ENCODE measurements at places on chromosomes 16 and 17. TPM values are rescaled to one million over a fixed set of nuclear protein-coding genes. Genes with fewer than 3 reads are reported as not detected.

TRPV3 gene
- total RNA-seq = 6.7 TPM

DNA sequence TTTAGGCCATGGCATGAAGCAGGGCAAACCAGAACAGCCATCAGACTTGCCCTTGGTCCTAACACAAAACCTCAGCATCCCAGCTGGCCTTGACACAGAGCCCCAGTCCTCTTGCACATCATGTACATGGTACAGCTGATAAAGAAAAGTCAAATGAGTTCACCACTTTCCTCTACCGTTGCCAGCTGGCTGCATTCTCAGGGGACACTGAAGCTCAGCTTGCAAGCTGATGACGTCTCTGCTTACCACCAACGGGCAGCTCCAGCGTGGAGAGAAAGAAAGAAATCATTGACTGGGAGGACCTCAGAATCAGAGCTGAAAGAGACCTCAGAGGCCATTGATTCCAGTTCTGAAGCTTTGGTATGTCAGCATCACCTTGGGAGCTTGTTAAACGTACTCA is 80.7 kb upstream of the CES5A start:
- DNase-seq = peak; percentile 21

DNASE1L2 gene
- not detected for total RNA-seq

SPN gene
- total RNA-seq = 9.4 TPM

DNA sequence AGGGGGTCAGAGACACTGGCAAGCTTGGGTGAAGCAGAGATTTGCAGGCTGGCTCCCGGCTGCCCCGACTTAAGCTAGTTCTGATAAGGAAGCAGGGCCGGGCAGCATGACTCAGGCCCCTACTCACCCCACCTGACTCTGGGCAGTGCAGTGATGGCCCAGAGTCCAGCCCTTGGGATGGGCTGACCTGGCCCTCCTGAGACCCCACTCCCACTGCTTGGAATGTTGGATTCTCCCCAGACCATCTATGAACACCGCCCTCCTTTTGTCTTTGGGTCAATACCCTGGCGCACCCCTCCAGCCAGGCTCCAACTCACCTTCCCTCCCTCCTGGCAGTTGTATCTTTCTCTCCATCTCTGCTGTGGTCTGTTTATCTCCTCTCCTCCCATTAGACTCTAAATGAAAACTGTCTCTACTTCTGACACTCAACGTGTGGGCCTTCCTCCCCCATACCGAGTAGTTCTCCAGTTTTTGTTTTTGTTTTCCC is 21.0 kb downstream of the LGALS3BP start:
- peak; percentile 77 for DNase-seq

GRCh38 chr17:58640202-58640601 is 51.6 kb downstream of the TEX14 start:
- DNase-seq = no peak

- DNase-seq = peak; percentile 94
Measured at GRCh38 chr17:64505340-64506200, 519 bp downstream of the DDX5 start.

ARL5C gene
- not detected for total RNA-seq

GNG13 gene
- total RNA-seq = not detected

DNA sequence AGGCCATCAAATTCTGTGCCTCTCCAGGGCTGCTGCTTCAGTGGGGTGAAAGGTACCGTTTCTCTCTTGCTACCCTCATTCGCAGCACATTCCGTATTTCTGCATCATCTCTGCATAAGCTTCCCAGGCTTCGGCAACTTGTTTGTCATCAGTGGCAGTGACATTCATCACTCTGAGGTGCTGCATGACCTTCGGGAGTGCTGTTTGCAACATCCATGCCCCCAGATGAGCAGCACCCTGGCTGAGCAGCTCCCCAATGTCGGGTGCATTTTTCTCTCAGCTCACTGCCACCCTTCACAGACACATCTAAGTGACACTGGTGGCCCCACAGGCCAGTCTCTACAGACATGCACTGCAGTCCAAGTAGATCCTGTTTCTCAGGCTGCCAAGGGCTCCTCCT is 3.8 kb downstream of the CREBBP start:
- no peak for DNase-seq

KLHL10 gene
- total RNA-seq = not detected

DNA sequence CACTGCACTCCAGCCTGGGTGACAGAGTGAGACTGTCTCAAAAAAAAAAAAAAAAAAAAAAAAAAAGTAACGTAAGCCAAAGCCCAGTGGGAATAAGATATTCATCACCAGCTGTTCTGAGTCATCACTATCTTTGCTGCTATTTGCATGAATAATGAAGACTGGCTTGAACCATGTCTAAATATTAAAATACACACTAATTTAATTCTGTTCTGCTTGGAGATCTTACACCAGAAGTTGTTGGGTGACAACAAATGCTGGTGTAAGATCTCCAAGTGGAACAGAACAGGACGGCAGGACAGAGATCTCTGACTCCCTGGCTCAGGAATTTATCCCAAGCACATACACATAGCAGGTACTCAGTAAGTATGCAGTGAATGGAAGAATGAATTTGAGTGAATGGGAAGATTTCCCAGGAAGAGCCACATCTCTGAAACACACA is 19.6 kb downstream of the DNAH17 start:
- DNase-seq = no peak

GRCh38 chr16:17469011-17469740 is 1.6 kb downstream of the XYLT1 start:
- no peak for DNase-seq

- peak; percentile 87 for DNase-seq
Measured at GRCh38 chr16:48366165-48367093, 18.8 kb downstream of the SIAH1 start.

ZG16B gene
- not detected for total RNA-seq

FOXC2 gene
- not detected for total RNA-seq

NETO2 gene
- total RNA-seq = 2.2 TPM

DNA sequence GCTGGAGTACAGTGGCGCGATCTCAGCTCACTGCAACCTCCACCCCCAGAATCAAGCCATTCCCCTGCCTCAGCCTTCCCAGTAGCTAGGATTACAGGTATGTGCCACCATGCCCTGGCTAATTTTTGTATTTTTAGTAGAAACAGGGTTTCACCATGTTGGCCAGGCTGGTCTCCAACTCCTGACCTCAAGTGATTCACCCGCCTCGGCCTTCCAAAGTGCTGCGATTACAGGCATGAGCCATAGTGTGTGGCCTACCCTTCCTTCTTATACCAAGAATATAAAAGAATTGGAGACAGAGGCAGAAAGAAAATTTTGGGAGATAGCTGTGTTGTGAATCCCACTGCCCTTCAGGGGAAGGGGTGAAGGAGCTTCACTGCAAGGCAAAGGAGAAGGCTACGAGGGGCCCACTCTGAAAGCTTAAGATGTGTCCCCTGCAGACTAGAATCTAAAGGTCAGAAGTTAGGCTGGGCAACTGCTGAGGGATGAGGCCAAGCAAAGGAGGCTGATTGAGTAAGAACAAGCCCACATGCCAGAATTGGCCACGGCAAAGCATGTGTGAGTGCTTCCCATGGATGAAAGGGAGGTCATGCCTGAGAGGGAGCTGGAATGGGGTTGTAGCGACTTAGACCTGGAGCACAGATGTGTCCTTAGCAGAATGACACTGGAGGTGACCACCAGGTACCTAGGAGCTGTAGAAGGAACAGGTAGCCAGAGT is 8.4 kb upstream of the CRYBA1 start:
- DNase-seq = no peak

GRCh38 chr17:30375661-30376060 is 3.1 kb upstream of the CPD start:
- no peak for DNase-seq

SLC5A11 gene
- total RNA-seq = not detected

GRCh38 chr17:69947027-69947759 is 127.8 kb upstream of the KCNJ16 start:
- no peak for DNase-seq

SPNS3 gene
- not detected for total RNA-seq

DNA sequence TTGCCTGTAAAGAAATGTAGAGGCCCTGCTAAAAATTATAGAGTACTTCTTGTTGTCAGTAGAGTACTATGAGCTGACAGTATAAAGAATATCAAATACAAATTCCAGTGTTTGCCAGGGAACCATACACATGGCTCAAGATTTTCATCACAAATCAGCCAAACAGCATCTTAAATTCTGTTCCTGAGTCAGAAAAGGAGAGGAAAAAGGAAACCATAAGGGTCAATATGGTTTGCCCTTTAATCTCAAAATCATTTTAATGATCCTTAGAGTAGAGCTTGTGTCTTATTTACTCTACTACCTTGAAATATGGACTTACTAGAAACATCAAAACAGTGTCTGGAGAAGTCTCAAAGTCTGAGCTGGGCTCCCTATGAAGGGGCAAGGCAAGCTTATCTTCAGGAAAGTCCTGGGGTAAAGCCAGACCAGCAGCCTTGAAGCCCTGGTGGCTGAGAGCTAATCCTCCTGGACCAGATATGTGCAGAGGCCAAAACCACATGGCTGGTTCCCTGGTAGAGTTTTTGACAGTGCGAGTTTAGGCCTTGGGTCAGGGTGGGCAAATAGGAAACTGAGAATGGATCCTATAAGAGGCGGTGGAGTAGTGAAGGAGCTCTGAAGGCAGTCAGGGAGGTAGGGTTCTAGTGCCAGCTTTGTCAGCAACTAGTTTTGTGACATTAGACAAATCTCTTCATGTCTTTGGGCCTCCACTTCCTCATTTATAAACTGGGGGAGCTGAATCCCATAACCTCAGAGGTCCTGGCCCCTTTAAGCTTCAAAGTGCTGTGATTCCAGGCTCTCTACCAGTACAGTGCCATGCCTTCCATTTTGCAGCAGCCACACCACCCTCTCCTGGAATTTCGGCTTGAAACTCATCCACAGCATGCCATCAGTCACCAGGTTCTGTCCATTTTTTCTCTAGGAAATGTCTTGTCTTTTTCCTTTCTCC is 38.9 kb downstream of the MRTFB start:
- DNase-seq = no peak

- no peak for DNase-seq
Measured at GRCh38 chr17:83162035-83162745, 82.8 kb downstream of the METRNL start.

PARD6A gene
- total RNA-seq = 56.7 TPM

KRTAP4-4 gene
- total RNA-seq = not detected

DNA sequence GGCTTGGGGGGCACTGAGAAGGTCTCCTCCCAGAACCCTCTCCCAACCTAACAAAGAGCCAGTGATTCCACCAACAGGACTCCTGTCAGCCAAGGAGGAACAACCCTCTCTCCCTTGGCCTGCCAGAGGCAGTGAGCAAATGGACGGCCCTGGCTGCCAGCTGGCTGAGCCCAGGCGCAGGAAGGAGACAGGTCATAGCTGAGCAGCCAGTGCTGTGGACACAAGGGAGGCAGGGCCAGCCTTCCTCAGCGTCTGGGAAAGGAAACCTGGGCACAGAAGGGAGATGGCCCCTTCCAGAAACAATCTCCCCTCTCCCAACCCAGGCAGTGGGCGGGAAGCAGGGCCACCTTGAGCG is 2.1 kb downstream of the MPO start:
- no peak for DNase-seq

GRCh38 chr17:75087558-75088453 is at the start of gene SLC16A5:
Gene SLC16A5, plus strand, starts transcription at chr17:75087954. Its CDS starts 5,683 bp downstream, at chr17:75093637.
- DNase-seq = peak; percentile 85

PKMYT1 gene
- 18.3 TPM for total RNA-seq

DNA sequence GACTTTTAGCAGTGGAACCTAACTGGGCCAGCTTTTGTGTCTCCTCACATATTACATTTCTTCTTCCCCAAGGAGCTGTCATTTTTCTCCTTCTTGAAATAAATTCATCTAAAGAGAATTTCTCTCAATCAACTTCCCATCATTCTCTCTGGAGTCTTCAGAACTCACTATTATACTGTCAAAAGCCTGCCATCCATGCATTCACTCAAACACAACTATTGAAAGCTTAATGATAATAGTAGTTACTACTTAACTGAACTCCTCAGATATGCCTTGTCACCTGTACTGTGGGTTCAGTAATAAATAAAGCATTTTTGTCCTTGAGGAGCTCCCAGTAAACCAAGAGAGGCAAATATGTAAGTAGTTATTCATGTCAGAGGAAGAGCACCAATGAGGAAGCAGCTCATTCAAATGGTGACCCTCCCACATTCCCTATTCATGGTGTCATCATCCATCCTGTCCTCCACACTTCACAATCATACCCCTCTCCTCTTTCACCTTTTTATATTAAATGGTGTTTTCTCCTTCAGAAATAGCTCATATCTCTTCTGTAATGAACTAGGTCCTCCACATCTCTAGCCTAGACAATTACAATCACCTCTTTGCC is 162.6 kb downstream of the CA10 start:
- DNase-seq = no peak

DNA sequence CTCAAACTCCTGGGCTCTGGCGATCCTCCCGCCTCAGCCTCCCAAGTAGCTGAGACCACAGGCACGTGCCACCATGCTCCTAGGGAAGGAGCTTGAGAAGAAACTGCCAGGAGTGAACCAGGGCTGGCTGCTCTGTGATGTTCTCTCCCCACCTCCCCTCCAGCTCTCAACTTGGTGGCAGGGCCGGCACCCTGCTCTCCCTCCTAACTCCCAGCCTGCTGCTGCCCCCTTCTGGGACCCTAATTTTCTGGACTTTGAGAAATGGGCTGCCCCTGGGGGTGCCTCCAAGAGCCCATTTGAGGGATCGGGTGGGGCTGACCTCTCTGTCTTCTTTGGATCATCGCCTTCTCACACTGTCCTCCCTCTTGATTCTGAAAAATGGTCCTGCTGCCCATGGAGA is 14.9 kb upstream of the STAT3 start:
- peak; percentile 28 for DNase-seq

GRCh38 chr16:2042986-2043666 is 4.5 kb downstream of the NTHL1 start:
- DNase-seq = no peak

RCVRN gene
- not detected for total RNA-seq

SAP30BP gene
- total RNA-seq = 72.9 TPM

AIPL1 gene
- total RNA-seq = not detected

ASGR2 gene
- total RNA-seq = not detected

IGSF6 gene
- 1.8 TPM for total RNA-seq

GRCh38 chr17:34683390-34683789 is 104.0 kb downstream of the TMEM132E start:
- DNase-seq = no peak

DNA sequence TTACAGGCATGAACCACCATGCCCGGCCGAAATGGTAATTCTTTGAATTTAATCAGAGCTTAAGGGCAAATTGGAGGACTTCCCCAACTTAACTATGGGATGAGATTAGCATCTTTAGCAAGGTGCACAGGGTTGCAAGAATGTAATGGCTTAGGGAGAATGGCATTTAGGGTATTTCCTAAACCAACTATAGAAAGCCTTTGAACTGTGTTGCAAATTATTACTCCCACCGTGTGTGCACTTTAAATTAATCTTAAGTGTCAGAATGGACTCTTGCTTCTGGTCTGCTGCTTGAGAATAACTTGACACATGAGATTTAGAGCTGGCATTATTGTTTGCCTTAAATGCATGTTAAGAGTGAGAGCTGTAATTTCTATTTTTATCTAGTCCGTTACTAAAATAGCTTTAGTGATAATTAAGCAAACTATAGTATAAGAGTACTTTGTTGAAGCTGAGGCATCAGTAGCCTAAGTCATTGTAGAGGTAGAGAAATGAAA is 59.8 kb downstream of the TUBD1 start:
- no peak for DNase-seq

DNA sequence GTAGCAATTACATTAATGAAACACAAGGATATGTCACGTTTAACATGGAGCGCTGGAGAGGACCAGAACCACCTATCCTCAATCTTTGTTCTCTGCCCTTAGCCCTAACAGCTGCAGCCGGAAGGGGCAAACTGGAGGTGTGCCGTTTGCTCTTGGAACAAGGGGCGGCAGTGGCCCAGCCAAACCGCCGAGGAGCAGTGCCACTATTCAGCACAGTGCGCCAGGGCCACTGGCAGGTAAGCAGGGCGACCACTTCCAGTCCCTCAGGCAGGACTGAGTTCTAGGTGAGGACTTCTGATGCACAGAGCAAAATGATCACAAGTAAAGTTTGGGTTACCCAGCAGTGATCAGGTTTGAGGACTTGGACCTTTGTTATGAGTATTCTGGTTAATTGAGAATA is 41.1 kb downstream of the CYB561 start:
- no peak for DNase-seq
